Activated CD4-positive, alpha-beta T cell treated with anti-CD3 and anti-CD28 coated beads for 1 hour (primary cell): ENCODE measurements at places on chromosomes 4 and X.

DNA sequence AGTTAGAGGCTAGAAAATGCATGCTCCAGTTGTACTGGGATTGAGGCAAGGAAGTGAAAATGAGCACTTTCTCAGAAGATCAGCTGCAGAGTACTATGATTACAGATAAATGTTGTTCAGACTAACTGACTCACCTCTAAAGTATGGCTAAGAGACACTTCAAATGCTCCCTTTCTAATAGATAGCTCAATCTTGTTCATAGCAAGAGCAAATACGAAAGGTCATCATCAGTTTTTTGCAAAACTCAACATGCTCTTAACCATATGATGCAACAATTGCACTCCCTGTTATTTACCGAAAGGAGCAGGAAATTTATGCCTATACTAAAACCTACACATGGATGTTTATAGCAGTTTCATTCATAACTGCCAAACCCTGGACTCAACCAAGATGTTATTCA, 838.4 kb upstream of the INTU start:
- DNase-seq, result no peak

- no peak for DNase-seq
Observed at GRCh38 chrX:72043636-72044035, 88.1 kb downstream of the RTL5 start.

- no peak for DNase-seq
Observed at GRCh38 chr4:7391637-7392437, 42.9 kb downstream of the PSAPL1 start.

- DNase-seq, result no peak
Observed at GRCh38 chr4:144557404-144557803, 88.6 kb upstream of the HHIP start.

- DNase-seq, result no peak
Observed at GRCh38 chr4:61143461-61143860, 56.7 kb upstream of the ADGRL3 start.

- DNase-seq, result no peak
Observed at GRCh38 chr4:6372649-6373525, 99.5 kb downstream of the PPP2R2C start.

- DNase-seq, result no peak
Observed at GRCh38 chr4:26223155-26223554, 97.7 kb upstream of the RBPJ start.

- DNase-seq, result no peak
Observed at GRCh38 chr4:126061655-126062054, 746.9 kb downstream of the FAT4 start.

DNA sequence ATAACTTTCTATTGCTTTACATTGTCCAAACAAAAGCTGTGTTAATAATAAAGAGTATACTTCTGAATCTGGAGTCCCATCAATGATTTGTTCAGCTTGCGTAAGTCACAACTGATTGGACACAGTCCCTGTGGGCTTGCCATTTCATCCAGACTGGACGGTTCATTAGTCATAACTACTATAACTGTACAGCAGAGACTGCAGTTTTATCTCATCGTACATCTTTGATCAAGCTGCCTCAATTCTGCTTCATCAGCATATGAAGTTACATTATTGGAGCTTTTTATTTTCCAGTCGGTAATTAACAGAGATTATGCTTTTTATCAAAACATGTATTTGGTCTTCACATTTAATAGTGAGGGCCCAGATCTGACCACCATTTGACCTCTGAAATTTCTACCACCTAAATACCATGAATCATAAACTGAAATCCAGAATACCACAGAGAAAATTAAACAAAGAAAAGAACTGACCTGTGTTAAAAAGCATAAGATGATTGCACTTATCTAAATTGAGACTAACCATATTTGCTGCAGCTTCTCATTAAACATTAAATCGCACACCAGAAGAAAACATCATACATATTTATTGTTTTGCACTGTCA, 12.5 kb upstream of the MAB21L2 start:
- no peak for DNase-seq

- no peak for DNase-seq
Observed at GRCh38 chrX:41289095-41289494, 44.9 kb upstream of the DDX3X start.

DNA sequence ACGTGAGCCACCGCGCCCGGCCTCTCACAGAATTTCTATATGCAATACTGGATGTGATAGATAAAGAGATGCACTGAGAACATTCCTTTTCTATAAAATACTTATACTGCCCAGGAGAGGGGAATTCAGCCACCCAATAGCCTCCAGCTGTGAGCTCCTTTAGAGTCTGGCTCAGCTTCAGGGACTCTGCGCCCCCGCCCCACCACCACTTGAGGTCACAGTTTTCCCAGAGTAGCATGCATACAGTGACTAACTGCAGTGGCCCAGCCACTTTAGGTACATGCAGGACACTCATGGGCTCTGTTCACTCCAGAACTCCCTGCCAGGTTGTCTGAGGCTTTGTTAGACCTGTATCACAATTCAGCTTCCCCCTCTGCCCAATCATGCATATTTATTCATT, 144.4 kb upstream of the TET2 start:
- no peak for DNase-seq

DNA sequence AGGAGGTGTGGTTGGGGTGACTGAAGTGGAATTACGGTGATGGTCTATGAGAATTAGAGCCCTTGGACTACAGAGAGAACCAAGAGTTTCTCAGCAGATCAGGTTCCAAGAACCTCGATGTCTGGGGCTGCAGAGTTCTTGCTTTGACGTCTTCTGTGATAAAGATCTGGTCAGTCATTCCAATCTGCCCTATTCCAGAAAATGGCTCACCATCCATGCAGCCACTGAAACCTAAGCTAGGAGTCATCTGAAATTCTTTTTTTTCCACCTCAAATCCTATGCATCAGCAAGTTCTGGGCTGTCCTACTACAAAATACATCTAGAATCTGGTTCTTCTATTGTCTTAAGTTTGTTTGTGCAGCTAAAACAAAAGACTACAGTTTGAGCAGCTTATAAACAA, 254.4 kb upstream of the PGRMC2 start:
- no peak for DNase-seq

DNA sequence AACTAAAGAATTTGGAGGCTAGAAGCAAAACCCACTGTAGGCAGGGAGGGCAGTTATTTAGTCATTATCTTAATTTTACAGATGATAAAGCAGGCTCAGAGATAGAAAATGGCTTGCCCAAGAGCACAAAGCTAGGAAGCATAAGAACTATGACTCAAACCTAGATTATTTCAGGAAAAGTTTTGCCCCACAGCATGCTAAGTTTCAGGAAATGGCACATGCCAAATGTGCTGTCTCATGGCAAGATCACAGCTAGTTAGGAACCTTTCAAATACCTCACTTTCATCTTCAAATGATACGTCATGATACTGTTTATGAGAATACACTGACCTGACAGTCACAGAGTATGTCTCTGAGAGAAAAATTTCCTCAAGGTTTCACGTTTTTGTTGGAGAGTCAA, 78.5 kb upstream of the SPANXC start:
- DNase-seq, result no peak

GRCh38 chrX:129654652-129655546, at the start of gene APLN:
APLN (minus strand) TSS chrX:129654956; CDS start chrX:129654630, 326 bp downstream.
- no peak for DNase-seq

DNA sequence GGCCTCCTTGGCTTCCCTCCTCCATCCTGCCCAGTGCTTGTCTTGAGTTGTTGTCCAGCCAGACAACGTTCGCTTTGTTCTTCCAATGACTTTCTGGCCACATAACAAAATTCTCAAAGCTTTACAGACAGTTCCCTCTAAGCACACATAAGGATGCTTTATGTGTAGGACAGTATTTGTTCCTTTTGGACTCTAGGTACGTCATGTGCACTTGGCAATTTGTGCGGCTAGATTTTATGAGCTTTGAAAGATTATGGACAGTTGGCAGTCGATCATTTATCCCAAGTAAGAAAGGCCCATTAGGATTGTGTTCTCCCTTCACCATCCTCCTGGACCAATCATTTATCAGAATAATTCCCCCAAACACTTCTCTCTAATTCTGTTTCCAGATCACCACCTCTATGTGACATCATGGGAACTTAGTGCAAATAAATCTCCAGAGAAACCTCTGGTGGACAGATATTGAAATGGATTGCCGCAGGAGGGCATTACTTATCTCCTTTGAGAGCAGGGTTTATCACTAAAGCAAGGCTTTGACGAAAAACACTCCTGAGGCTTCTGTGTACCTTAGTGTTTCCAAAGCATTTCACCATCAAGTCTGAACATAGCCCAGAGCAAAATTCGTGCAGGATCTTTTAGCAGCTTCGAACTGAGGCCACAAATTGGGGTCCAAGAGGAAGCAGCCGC, 77.4 kb upstream of the BMPR1B start:
- DNase-seq, result no peak

GRCh38 chr4:128853741-128854140, 44.2 kb downstream of the JADE1 start:
- no peak for DNase-seq

DNA sequence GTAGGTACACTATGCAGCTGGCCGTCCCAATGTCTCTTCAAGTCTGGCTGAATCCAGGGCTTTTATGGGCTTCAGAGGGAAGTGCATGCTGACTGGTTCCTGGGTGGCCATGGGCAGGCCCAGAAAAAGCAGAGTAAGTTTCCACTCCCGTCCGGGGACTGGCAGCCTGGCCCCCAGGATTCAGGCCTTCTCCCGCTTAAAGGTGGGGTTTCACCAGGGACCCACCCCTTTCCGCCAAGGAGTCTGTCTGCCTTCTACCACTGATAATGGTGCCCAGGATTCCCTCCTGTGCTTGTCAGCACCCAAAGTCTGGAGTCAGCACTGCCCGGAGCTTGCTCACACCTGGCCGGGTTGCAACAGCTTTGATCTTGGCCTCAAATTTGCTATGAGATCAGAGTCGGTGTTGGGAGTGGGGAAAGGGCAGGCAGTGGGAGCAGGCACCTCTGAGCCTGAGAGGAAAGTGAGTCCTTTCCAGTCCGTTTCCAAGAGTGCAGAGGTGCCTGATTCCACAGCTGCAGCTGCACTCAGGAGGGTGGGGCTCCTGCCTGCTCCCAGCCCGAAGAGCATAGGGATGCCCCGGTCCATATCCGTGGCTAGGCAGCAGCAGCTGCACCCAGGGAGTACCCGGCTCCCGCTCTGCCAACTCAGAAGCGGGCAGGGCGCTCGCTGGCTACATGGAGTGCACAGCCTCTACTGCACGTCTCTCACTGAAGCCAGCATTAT, 1344.3 kb upstream of the ADGRL3 start:
- no peak for DNase-seq

GRCh38 chr4:109052821-109053220, 249.6 kb downstream of the COL25A1 start:
- DNase-seq, result no peak

GRCh38 chr4:2604614-2605013, 68.2 kb downstream of the FAM193A start:
- DNase-seq, result no peak

GRCh38 chrX:75156531-75156945, 455 bp upstream of the ABCB7 start:
- no peak for DNase-seq

GRCh38 chrX:42934020-42934726, 156.2 kb upstream of the PPP1R2C start:
- no peak for DNase-seq

DNA sequence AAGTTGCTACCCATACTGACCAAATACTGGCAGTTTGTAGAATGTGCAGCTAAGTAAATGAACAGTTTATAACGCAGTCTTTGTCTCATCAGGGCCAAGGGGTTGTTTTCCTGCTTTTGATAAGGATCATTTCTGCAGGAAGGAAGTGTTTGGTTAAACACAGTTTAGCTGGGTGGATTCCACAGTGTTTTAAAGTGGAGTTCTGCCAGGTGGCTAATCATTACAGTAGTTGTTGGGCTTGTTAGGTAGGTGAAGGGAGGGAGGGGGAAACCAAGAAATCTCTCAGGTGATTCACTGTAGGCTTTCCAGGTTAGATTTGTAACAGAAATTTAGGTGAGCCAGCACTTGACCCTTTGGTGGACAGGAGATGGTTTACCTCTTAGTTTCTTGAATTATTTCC, 58.1 kb downstream of the FNIP2 start:
- DNase-seq, result no peak

- no peak for DNase-seq
Observed at GRCh38 chrX:41556958-41557357, 109.8 kb downstream of the NYX start.
